ENCODE measurements at places on chromosomes 1 and 21.

- DNase-seq: no peak
These were observed 1510.3 kb downstream of the AMY1C start for GRCh38 chr1:105260001-105260400.

DNA sequence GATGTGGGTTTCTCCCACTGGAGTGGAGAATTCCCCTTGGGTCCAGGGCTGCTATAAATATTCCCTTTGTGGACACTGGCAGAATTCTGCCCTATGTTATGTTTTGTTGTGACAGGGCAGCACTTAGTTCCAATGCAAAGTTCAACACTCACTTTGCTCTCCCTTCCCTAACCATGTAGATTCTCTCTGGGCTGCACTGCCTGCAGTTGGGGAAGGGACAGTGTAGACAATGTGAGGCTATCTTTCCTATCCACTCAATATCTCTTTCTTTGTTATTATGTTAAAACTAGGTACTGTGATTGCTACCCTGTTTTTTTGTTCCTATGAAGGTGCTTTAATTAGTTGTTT, 19.6 kb downstream of the GPR88 start:
- no peak for DNase-seq

GRCh38 chr1:208030288-208031091, 119.6 kb upstream of the CD34 start:
- DNase-seq: peak; percentile 53

GRCh38 chr1:191618181-191618580, 540.1 kb upstream of the RGS18 start:
- DNase-seq: no peak

DNA sequence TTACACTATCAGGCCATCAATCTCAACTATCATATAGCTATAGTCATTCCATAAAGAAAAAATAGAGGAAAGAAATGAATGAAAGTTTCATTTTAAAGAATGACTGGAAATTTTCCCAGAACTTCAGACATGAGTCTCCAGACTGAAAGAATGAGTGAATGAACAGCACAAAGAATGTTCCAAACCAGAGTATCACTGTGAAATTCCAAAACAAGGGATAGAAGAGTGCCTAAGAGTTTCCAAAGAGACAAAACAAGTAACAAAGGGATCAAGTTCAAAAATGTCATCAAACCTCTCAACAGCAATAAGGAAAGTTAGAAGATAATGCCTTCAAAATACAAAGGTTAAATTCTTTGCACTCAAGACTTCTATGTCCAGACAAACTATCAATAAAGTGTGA, 114.9 kb downstream of the DENND1B start:
- peak; percentile 16 for DNase-seq
